ENCODE measurements at places on chromosomes 16 and 17.

DNA sequence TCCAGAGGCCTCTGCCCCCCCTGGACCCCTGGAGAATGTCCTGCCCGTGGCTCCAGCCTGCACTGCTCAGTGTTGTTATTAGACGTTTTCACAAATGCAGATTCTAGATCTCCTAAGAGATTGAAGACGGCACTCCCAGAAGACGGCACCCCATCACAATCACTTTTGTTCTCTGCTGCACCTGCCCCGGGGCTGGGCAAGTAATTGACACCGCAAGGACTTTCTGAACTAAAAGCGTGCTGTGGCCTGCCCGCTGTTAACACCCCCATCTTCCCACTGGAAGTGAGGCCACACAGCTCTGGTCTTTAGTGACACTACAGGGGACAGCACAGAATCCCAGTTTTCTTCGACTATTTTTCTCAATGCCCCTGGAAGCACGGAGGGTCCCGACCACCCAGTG is 256.9 kb downstream of the ENGASE start:
- no peak for DNase-seq

DNA sequence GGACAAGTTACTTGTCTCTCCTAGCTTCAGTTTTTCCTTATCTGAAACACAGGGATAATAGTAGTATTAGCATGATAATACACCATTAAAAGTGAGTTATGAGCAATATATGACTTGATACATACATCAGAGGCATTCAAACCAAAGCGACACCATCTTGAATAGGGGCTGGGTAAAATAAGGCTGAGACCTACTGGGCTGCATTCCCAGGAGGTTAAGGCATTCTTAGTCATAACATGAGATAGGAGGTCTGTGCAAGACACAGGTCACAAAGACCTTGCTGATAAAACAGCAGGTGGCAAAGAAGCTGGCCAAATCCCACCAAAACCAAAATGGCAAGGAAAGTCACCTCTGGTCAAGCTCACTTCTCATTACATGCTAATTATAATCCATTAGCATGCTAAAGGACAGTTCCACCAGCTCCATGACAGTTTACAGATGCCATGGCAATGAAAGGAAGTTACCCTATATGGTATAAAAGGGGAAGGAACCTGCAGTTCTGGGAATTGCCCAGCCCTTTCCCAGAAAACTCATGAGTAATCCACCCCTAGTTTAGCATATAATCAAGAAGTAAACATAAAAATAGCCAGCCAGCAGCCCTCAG is 37.2 kb upstream of the HS3ST3A1 start:
- DNase-seq: peak; percentile 16

- DNase-seq: no peak
Observed at GRCh38 chr16:54431997-54432896, 145.7 kb upstream of the IRX3 start.

DNA sequence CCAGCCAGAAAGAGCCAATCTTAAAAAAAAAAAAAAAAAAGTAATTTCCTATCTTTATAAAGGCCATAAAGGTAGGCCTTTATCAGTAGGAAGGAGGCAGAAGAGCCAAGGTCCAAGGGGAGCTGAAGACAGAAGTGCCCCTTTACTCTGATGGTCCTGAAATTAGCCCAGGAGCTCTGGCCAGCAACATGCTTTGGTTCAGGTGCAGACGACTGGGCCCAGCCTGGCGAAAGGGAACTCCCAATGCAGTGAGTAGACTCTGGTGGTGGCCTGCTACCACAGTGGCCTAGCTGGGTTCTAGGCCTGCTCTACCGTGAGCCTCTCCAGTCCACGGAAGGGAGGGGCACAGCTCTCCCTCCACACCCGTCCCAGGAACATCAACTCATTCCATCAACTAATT is 23.1 kb upstream of the MEIOB start:
- no peak for DNase-seq

GRCh38 chr17:59534583-59534982 is 30.8 kb upstream of the DHX40 start:
- peak; percentile 5 for DNase-seq

DNA sequence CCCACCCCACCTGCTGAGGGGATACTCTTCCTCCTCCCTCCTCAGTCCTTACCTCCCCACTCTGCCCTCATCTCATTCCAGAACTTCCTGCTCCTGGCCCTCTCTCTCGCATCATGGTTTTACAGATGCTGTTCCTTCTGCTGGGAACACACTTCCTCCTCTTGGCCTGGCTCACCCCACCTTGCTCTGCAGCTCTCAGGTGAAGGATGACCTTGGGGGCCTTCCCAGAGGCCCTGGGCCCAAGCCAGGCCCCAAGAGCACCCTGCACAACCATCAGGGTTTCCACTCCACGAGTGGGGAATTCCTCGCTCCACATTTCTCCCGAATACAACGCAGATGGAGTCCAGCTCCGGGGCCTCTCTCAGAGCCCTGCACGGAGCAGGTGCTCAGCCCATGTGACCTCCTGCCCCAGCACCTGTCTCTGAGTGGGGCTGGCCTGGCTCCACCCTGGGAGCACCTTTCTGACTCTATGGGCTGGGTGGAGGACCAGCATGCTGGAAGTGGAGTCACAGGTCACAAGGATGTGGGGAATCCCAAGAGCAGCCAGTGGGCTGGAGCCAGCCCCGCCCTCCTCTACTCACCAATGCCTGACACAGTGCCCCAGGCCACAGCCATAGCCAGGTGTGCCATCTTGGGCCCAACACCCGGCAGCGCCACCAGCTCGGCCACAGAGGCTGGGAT is 4.5 kb downstream of the NTHL1 start:
- no peak for DNase-seq

DNA sequence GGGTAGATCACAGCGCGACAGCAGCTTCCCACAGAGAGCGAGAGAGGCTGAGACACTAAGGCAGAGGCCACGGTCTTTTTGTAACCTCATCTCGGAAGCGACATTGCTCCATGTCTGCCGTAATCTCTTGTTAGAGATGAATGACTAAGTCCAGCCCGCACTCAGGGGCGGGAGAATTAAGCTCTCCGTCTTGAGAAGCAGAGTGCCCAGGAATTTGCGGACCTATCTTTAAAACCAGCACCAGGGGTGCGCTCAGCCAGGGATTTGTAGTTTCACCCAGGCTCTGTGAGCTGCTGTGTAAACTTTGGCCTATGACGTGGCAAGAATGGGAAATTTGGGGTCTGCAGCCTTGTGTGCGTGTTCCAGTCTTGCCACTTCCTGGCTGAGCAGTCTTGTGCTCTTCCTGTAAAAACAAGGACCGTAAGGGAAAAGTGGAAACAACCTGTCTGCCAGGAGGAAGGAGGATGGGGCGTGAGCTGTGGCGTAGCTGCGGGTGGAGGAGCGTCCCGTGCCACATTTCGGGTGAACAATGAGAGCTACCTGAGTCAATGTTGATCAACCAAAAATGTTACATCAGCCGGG is 16.0 kb upstream of the JPH3 start:
- no peak for DNase-seq

- DNase-seq: no peak
Observed at GRCh38 chr16:71242601-71243000, 12.1 kb upstream of the HYDIN start.

DNA sequence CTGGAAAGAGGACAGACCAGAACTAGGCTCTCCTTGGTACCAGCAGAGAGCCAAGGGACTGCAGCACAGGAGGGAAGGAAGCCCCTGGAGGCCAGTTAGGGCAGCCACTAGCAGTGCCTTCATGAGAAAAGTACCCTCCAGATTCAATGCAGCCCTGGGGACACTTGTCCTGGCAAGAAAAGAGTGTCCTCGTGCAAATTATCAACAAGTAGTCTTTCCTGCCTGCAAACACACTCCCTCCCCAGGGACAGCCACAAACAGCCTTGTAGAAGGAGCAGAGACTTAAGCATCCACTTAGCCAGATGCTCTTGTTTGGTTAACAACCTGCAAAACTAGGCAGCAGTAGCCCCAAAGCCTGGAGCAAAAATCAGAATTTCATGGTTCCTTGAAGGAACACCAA is 24.3 kb downstream of the CENPV start:
- no peak for DNase-seq

DNA sequence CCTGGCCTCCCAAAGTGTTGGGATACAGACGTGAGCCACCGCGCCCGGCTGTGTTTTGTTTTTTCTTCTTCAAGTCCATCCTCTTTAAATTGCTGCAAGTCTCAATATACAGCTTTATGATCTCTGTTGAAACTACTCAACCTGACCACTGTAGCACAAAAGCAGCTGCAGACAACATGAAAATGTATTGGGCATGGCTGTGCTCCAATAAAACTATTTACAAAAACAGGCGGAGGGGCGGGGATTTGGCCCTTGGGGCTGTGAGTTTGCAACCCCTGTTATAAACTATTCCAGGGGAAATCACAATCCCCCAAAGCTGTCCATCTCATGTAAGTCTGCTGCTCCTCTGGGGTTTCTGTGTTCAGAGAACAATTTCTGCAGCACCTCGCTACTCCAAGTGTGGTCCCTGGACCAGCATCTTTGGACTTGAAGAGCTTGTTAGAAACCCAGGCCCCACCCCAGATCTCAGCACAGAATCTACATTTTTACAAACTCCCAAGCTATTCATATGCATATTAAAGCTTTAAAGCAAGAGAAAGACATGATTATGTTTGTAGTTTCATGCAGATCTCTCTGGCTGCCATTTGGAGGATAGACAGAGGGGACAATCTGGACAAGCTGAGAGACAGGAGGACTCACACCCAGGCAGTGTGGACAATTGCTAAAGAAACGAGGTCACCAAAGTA is 33.6 kb downstream of the TEKT5 start:
- DNase-seq: no peak

DNA sequence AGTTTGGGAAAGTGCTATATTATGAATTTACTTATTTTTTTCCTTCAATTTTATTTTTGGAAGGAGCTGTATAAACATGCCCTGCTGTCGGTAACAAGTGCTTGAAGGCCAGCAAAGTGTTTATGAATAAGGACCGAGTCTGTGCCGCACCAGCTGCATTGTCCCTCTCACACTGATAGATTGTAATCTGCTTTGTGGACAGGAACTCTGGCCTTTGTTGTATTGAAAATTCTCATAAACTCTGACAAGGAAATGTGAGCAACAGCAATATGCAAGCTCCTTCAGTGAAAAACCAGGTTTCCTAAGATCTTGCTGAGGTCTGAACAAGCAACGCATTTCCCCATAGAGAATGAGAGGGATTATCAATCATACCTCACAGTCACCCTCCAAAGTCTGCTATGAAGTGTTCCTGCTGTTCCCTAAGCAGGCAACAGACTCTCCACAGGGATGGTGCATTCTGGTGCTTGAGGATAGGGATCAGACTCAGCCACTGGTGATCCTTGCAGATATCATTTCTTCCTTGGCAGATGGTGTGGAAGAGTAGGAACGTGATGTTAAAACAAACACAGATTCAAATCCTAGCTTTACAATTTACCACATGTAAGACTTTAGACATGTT is 109.6 kb downstream of the KCNJ2 start:
- no peak for DNase-seq

- no peak for DNase-seq
Observed at GRCh38 chr17:64950871-64951270, 31.6 kb upstream of the LRRC37A3 start.

- DNase-seq: no peak
Observed at GRCh38 chr17:59851439-59852375, 41.0 kb downstream of the TUBD1 start.

GRCh38 chr16:81936209-81937000 is 74.9 kb downstream of the SDR42E1 start:
- no peak for DNase-seq

DNA sequence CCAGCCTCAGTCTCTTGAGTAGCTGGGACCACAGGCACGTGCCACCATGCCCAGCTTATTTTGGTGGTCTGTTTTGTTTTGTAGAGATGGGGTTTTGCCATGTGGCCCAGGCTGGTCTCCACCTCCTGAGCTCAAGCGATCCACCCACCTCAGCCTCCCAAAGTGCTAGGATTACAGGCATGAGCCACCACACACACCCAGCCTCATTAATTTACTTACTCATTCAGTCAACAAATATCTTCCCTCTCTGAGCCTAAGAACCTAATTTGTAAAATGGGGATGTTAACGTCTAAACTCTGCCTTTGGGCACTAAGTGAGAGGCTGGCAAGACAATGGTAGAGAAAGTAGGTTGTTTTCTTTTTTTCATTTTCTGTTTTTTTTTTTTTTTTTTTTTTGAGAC is 22.6 kb downstream of the SRCIN1 start:
- DNase-seq: no peak

DNA sequence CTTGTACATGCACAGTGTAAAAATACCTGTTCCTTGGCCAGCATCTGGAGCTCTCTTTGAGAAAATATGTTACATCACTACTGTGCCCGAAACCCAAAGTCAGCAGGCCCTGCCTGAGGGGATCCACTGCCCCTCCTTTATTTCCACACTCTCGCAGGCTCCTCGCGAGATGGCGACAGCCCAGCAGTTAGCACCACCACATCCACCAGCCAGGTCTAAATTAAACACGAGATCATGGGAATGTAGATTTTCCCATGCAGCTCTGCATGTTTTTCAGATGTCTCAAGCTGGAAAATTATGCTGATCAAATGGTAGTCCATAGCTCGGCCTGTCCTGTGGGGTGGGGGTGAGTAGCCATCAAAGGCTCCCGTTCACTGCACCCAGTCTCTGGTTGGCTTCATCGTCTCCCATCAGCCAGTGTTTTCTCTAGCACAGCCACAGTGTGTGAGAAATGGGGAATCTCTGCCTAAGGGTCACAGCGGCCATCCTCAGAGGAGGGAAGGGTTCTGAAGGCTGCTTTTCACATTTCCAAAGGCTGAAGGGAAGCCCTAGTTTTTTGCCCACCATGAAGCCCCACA is 34.7 kb downstream of the EPN2 start:
- DNase-seq: no peak

GRCh38 chr16:20380782-20381181 is 23.8 kb downstream of the PDILT start:
- no peak for DNase-seq

DNA sequence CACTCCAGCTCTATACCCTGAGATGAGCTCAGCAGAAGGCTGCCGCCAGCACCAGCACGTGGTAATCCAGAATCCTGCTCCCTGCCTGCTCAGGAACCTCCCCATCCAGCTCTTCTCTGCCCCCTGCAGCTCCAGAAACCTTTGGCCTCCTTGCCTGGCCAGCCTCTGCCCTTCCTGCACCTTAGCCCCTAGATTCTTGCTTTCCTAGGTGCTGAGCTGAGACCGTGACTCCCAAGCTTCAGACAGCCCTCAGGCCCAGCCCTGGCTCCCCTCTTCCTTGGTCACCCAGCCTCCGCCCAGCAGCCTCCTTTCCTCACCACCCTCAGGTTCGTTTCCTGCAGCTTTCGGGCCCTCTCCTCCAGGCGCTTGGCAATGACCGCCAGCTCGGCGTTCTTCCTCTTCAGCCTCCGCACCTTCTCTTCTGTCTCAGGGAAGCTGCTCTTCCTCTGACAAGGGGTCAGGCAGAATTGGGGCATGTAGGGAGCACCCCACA is 2.6 kb downstream of the TSPOAP1 start:
- DNase-seq: peak; percentile 20

DNA sequence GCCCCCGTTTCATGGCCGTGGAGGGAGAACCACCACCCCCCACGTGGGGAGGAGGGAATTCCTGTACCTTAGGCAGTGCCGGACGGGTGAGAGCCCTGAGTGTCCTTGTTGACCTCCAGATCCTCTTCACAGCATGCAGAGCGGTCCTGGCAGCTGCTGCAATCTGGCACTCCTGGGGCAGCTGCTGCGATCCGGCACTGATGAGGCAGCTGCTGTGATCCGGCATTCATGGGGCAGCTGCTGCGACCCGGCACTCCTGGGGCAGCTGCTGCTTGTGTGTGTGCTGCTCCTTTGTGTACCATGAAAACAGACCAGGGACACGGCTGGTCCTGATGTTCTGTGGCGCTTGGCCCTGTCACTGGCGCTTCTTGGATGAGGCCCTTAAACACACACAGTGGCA is 12.8 kb downstream of the ZNF778 start:
- DNase-seq: no peak

- peak; percentile 72 for DNase-seq
Observed at GRCh38 chr16:77327717-77328116, 107.1 kb downstream of the ADAMTS18 start.

GRCh38 chr16:5925850-5926249 is 828.3 kb upstream of the EEF2KMT start:
- DNase-seq: no peak
